Pulmonary artery endothelial cell (primary cell): ENCODE measurements at places on chromosomes 16 and 17. TPM values are rescaled to one million over a fixed set of nuclear protein-coding genes. Genes with fewer than 3 reads are reported as not detected.

Gene PIK3R5
- total RNA-seq, result not detected in 2 replicates

Gene RABEP2
- 40.8 and 44.8 TPM in 2 replicates for total RNA-seq

Gene NIP7
- total RNA-seq, result 39.8 and 40.7 TPM in 2 replicates

Gene ADCY7
- total RNA-seq, result 15.2 and 24.4 TPM in 2 replicates

Gene BORCS6
- total RNA-seq, result 9.6 and 13.4 TPM in 2 replicates
